Activated CD8-positive, alpha-beta memory T cell treated with anti-CD3 and anti-CD28 coated beads, Interleukin-2, amount 50 U/mL, for 4 hours (primary cell): ENCODE measurements at places on chromosomes 7 and 10.

DNA sequence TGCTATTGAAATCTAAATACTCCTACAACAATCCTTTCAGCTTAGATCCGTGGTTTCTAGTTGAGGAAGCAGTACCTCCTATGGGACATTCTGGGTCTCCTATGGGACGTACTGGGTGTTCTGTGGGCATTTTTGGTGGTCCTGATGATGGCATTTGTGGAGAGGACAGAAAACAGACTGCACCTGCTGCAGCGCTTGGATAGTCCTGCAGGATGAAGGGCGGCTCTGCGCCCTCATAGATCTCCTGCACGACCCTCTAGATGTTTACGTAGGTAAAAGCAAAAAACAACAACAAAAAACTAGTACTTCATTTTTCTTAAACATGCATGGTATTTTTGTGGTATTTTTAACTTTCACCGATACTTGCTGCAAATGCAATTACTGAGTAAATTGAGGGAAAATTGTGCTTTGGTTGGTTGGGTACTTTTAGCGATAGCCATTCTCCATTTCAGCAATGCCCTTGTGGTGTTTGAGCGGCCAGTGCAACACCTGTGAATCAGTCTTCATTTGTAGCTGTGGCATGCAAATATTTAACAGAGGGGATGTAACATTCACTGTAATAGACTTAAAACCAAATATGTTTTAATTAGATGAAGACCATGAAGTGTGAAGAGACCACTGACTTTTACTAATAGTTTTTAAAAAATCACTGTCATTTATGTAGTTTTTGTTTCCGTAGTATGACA lies 461.2 kb downstream of the SDK1 start:
- DNase-seq: no peak

GRCh38 chr10:112907893-112908292 lies 42.2 kb upstream of the TCF7L2 start:
- DNase-seq: no peak

- DNase-seq: no peak
Observed at GRCh38 chr10:95229724-95230627, 35.9 kb downstream of the ACSM6 start.

- no peak for DNase-seq
Observed at GRCh38 chr7:138710536-138711385, 9.6 kb upstream of the SVOPL start.

- DNase-seq: no peak
Observed at GRCh38 chr10:88960802-88961201, 8.2 kb upstream of the ACTA2 start.

GRCh38 chr7:122535086-122535485 lies 163.8 kb downstream of the RNF133 start:
- DNase-seq: no peak

DNA sequence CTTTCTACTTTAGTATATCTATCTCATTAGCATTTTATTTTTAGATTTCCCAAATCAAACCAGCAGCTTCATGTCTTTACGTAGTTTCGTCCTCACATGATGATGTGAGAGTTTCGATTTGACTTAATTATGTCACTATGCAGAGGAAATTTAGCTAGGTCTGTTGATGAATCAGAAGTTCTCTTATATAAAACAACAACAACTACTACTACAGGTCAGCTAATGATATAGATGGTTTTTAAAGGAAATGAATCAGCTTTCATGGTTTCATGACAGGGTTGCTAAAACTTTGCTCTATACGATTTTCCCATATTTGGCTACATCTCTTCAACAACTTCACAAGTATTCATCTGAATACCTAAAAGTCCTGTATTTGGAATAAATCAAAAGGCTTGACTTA lies 28.6 kb downstream of the JAZF1 start:
- DNase-seq: no peak

DNA sequence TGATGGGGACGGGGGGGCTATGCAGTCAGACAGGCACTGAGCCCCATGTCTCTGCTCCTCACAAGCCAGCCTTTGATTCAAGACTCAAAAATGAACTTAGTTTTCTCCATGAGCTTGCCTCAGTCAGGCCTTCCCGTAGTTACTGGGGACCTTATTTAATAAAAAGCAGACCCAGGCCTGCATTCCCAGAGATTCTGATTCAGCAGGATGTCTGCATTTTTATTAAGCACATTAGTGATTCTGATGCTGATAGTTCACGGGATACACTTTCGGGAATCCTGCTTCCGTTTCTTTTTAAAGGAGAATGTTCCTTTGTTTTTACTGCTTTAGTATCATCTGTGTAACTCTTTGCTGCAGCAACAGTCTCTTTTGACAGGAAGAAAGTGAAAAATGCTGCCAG lies 28.3 kb upstream of the PLPP4 start:
- no peak for DNase-seq

DNA sequence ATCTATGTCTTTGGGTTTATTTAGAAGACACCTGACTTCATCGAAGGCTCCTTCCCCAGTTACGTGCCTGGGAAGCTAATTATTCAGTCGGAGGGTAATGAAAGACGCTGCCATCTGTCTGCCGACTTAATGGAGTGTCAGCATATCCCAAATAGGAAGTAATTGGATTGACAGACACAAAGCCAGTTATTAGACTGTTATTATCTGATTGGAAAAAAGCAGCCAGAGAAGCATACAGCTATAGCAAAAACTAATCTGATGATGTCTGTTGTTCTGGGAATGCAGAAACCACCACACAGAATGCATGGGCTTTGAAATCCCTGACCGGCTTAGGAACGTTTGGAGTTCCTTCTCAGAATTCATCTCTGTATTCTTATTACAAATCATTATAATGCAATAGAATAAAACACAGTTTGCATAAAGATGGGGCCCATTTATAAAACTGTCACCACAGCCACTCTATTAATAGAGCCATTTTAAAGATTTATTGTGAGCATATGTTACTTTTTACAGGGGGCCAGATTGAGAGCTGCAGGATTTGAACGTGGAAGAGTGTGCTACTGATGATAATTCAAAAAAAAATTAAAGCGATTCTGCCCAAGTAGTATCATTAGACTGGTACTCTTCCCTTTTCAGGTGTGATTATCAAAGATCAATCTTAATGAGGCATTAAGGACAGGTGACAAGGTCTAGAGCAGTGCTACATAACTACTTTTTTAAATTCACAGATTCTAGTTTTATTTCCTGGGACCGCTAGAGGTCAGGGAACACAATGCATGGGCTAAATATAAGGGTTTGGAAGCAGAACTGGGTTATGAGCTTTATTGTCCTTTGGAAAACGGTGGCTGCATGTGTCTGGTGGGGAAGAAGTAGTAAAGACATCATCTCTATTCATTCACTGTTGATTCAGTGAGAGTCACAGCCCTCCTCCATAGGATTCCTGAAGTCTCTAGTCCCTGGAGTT lies 330.1 kb upstream of the LRGUK start:
- no peak for DNase-seq

DNA sequence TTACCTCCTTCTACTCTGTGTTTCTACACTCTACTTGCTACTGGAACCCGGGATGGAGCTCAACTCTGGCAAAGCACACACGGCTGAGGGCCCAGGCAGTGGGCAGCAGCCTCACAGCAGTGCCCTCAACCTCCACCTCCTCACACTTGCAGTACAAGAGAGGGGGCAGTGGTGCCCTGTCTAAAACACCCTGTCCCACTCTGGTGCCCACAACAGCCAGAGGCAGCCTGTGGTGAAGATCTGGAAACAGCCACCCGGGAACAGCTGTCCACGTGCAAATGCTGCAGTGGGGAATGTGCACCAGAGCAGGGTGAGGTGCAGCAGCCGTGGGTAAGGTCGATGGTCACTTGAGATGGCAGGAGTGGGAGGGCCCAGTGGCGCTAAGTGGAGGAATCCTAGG lies 13.7 kb downstream of the MAT1A start:
- DNase-seq: no peak

GRCh38 chr7:17289074-17289645 lies 9.3 kb upstream of the AHR start:
- no peak for DNase-seq

DNA sequence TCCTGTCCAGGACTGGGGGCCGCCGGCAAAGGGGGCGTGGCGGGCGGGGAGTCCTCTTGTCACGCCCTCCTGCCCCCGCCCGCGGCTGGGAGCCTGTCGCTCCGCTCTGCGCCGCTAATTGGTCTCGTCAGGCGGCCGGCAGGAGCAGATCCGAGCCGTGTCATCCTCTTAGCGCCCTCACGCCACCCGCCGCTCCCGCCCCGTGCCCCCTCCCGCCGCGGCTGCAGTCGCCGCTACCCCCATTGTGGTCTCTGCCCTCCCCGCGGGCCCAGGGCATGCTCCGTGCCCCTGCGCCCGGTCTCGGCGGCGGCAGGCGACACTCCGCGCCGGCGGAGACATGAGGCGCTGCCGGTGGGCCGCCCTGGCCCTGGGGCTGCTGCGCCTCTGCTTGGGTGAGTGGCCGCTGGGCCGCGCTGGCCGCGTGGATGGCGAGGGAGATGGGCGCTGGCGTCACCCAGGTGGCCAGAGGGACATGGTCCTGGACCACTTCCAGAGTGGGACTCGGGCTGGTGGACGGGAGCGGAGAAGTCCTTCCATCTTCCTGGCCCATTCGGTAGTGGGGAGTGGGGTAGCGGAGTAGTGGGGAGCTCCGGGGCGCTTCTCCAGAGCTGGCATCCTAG lies at the start of gene CDHR1:
Gene CDHR1 (plus strand): TSS at position 114 of the 620 bp plus-strand sequence. CDS start 224 bp downstream, at position 338.
- DNase-seq: peak; percentile 59

- no peak for DNase-seq
Observed at GRCh38 chr7:41114131-41114530, 588.8 kb downstream of the INHBA start.

- no peak for DNase-seq
Observed at GRCh38 chr7:101164071-101164840, 1.1 kb downstream of the VGF start.

DNA sequence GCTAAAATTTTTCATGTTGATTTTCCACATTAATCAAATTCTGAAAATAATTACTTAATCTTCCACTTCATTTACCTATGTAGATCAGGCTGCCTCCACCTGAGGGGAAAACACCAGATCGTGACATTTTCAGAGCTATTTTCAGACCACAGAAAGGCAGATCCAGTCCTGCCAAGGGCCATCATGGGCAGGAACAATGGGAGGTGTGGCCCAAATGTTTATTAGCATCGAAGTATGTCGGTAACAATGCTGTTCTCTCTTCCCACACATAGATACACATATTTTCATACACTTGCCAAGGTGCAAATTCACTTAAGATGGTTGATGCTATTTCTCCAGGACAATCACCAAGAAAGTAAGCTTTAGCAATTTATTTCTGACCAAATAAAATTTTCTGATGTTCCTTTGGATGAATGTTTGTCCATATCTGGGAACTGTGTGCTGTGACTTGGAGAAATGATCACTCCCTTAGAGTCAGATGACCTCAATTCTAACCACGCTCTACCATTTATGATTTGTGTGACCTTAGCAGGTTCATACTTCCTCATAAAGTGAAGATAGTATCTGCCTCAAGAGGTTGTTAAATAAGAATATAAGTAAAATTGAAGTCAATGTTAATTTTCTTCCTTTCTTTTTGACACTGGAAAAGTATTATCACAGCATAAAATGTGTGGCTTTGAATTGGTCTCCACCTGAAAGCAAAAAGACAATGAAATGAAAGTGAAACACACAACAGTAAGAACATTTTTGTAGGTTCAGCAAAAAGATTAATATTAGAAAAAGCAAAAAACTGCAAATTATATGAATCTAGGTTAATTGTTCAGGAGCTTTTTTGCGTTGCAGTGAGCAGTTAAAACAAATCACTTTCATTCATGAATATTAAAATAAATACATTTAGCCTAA lies 310.4 kb upstream of the PHF14 start:
- DNase-seq: no peak

GRCh38 chr10:11403116-11403515 lies 208.3 kb downstream of the USP6NL start:
- DNase-seq: peak; percentile 65

GRCh38 chr7:19249281-19249680 lies 104.1 kb upstream of the FERD3L start:
- no peak for DNase-seq

DNA sequence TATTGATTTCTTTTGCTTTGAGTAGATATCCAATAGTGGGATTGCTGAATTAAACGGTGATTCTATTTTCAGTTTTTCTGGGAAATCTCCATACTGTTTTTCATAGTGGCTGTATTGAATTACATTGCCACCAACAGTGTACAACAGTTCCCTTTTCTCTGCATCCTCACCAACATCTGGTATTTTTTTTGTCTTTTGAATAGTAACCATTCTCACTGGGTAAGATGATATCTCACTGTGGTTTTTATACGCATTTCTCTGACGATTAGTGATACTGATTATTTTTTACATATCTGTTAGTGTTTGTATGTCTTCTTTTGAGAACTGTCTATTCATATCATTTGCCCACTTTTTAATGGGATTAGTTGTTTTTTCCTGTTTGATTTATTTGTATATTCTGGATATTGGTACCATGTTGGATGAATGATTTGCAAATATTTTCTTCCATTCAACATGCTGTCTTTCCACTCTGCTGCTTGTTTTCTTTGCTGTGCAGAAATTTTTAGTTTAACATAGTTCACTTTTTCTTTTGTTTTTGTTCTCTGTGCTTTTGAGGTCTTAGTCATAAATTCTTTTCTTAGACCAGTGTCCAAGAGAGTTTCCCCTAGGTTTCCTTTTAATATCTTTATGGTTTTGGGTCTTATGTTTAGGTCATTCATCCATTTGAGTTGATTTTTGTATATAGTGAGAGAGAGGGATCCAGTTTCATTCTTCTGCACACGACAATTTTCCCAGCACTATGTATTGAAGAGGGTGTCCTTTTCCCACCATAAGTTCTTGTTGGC lies 584.7 kb downstream of the PHTF2 start:
- DNase-seq: no peak

DNA sequence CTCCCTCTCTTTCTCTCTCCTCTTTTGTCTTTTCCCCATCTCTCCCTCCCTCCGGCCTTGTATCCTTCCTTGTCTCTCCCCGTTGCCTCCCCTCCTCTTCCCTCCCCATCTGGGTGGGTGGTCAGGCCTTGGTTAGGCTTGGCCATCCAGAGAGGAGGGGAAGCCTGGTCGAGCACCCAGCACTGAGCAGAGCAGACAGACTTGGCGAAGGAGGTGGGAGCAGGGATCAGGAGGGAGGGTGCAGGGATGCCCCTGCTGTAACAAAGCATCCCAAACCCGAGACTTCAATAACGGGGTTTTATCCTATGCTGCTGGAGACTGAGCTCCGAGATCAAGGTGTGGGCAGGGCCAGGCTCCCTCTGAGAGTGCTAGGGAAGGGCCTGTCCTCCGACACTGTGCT lies 97.3 kb downstream of the PAXIP1 start:
- DNase-seq: no peak

DNA sequence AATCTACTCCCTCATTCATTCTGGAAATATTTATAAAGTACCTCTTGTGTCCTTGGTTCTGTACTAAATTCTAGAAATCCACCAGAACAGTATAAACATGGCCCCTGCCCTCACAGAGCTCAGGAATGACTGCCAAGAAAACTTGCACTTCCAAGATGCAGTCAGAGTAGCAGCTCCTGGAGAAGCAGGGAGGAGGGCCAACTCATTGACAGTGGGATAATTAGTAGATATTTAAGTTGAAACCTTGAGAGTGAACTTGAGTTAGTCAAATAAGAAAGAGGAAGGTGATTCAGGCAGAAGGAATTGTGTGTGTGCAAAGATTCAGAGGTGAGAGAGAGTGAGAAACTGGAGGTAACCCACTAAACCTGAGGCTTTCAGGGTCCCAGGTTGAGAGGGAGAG lies 182.2 kb upstream of the INHBA start:
- no peak for DNase-seq

DNA sequence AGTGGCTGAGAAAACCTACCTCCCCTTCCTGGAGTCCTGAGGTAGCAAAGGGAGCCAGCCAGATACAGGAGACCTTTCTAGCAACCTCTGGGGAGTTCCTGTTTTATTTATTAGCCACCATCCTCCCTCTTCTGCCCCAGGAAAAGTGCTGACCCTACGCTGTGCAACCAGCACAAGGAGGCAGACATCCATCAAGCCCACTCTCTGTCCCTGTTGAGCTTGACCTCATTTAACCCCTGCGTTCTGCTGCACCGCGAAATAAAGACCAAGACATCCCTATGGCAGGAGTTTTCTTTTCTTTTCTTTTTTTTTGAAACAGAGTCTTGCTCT lies 25.3 kb upstream of the ANKRD2 start:
- no peak for DNase-seq
